GM23248 (cell line): ENCODE measurements at places on chromosomes 1 and 21. TPM values are rescaled to one million over a fixed set of nuclear protein-coding genes. Genes with fewer than 3 reads are reported as not detected.
A peak's percentile ranks its signal among the peaks of the same experiment; 100 is the strongest.

GRCh38 chr1:10785728-10786638 lies 10.5 kb downstream of the CASZ1 start:
- DNase-seq: no peak

DNA sequence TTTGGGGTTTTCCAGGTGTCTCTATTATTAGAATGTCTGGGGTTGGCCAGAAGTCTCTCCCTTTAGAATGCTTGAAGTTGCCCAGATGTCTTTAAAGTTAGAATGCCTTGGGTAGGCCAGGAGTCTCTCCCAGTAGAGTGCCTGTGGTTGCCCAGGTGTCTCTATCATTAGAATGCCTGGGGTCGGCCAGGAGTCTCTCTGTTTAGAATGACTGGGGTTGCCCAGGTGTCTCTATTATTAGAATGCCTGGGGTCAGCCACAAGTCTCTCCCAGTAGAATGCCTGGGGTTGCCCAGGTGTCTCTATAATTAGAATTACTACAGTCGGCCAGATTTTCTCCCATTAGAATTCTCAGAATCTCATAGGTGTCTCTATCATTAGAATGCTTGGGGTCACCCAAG lies 55.2 kb downstream of the RNF187 start:
- DNase-seq: no peak

DNA sequence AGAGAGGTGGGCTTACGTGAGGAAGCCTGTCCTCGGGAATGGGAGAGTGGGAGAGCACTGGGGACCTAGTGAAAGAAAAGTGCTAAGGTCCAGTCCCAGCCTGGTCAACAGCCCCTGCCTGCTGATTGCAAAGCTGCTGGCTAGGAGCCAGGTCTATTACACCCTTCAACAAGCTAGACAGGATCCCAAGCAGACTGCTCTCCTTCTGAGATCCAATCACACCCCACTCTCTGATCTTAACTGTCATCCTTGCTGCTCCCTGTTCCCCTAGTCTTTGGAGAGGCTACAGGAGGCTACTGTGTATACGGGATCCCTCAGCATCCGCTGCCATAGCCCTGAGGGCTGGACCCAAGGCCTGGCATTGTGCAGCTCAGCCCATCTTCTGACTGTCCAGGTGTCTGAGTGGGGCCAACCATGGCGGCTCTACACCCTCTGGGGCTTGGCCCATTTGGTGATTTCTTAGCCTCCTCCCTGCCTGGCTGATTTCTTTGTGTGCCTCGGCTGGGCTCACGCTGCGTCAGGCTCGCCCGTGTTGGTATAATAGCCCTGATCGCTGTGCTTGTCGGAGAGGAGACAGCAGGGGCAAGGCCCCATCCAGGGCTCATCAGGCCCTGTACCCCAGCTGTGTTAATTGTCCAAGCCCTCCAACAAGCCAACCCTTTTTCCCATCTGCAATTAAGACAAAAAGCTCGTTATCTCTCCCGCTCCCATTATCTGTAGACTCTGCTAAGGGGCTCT lies 43.9 kb downstream of the NAV1 start:
- DNase-seq: peak; percentile 67

DNA sequence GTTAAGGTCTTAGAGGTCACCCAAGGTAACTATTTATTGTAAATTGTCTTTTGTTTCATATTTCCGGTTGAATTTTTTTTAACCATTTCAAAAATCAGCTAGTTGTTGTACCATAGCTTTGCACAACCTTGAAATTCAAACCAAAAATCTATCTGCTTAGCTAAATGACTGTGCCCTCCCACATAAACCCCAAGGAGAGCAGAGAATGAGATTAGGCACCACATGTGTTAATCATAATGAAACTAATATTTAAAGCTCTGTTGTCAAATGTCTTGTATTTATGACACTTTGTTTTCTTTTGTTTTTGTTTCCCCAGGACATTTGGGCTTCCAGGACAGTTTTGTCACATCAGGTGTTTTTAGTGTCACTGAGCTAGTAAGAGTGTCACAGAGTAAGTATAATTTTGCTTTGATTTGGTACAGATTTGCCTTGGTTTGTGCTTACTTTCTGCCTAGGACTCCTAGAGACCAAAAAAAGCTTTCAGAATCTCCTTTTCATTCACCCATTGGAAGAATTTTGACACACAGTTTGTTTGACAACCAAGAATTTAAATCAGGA lies 249.9 kb downstream of the NFIA start:
- no peak for DNase-seq

DNA sequence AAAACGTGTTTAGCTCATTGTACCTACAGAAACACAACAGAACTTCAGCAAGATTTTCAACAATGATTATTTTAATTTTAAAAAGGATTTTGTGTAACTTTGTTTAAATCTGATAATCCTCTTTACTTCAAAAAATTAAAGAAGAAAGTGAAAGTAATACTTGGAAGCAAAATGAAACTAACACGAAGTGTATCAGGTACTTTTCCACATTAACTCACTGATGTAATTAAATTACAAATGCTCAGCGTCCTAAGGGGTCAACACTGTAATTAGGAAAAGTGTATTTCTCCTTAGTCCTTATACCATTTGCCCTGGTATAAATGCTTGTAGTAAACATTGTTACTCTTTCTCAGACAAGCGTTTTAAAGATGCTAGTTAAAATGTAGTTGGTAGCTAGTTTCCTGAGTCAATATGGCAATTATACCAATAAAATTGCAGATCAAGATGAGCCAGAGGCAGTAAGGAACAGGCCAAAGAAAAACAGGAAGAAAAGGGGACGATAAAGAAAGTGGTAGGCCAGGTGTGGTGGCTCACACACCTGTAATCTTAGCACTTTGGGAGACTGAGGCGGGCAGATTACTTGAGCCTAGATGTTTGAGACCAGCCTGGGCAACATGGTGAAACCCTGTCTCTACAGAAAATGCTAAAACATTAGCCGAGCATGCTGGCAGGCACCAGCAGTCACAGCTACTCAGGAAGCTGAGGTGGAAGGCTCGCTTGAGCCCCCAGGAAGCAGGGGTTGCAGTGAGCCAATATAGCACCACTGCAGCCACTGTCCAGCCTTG lies 553.0 kb downstream of the SMYD3 start:
- peak; percentile 37 for DNase-seq

DNA sequence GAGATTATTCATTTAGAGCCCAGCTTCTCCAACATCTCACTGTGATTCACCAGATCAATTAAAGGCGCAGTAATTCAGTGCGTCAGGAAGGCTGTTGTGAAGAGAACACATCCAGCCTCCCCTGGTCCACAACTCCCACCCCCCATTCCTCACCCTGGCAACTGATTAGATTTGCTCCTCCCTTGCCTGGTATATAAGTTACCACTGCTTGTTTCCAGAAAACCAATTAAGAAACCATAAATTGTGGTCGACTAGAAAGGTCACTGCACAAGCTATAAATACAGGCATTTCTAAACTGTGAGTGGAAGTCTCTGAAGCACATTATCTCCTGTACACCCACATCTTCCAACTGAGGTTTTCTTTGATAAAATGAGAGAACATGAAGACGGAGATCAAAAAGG lies 41.9 kb downstream of the FAM163A start:
- DNase-seq: peak; percentile 17

- no peak for DNase-seq
Observed at GRCh38 chr1:230548357-230548756, 93.9 kb upstream of the COG2 start.

The SZRD1 gene
- total RNA-seq: 78.8 and 92.6 TPM in 2 replicates

GRCh38 chr1:32405672-32406467 lies 11.6 kb upstream of the BSDC1 start:
- no peak for DNase-seq

The PTCH2 gene
- total RNA-seq: 0.11 and 0.13 TPM in 2 replicates
